ENCODE measurements at places on chromosomes 4 and X.

GRCh38 chr4:67393699-67394281 lies 151.5 kb downstream of the CENPC start:
- DNase-seq, result no peak

DNA sequence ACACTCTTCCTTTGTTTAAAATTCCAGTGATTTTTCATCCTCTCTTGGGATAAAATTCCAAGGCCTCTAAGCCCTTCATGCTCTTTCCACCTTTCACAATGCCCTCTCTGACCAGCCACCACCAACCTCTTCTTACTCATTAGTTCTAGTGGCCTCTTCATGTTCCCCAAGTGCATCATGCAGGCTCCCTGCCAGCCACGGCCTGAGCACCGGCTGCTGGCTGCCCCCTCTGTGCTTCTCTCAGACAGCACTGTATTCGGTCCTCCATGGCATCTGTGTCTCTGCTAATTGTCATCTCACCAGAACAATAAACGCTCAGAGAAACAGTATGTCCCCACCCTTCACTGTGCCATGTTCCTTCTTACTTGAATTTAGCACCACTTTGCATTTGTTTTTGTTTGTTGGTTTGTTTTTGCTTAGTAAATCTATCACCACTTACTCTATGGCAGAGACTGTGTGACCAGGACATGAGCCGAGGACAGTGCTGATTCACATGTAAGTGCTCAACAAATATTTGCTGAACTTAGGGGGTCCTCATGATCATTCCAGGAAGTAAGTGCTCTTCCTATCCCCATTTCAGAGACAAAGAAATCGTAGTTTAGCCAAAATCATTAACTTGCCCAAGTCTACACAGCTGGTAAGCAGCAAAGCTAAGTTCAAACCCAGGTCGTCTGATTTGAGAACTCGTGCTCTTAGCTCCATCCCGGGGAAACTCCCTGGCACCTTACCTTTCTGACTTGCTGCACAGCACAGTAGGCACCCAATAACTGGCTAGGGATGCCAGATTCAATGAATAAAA lies 77.1 kb upstream of the UCP1 start:
- DNase-seq, result no peak

DNA sequence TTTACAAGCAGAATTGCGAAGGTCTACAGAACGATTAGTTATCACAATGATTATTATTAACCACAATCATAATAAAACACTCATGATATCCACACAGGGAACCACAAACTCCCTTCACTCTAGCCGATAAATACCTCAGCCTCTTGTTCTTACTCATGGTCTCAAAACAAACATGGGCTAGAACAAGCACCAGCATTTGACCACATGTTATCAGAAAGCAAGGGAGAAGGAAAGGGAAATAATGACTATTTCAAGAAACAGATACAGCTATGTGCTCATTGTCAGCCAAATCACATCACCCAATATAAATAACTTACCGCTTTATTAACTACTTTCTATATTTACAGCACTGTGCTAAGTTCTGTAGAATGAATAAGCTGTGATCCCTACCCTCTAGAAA lies 663.2 kb upstream of the HTR2C start:
- no peak for DNase-seq

GRCh38 chr4:24260133-24260715 lies 324.1 kb downstream of the DHX15 start:
- no peak for DNase-seq

DNA sequence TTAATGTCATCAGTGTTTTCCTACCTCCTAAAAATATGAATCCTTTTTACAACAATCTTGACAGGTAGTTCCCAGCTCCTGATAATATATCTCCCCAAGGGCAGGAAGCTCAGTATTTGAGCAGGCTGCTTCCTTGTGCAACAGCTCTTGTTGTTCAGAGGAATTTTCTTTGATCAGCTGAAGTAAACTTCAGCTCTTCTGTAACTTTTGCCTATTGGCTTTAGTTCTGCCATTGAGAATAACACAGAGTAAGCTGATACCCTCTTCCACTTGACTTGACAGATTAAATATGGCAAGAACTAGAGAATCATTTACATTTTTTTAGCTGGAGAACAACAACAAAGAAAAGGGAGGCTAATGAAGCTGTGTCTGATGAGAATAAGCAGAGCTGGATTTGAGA lies 75.2 kb downstream of the LUZP4 start:
- DNase-seq, result no peak

DNA sequence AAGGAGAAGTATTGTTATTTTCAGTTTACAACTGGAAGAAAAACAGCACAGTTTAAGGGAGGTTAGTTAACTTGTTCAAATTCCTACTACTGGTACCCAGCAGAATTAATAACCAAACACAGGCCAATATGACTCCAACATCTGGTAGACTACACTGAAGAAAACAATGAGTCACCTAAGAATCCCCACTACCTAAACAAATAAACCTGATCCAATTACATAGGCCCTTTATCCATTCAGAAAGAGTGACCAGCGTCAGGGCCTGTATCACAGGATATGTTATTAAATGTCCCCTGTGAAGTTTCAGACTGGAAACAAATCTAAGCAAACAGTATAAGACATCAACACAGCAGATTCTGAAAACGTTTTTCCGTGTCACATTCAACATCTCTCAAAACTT lies 492.5 kb upstream of the INTU start:
- DNase-seq, result no peak

DNA sequence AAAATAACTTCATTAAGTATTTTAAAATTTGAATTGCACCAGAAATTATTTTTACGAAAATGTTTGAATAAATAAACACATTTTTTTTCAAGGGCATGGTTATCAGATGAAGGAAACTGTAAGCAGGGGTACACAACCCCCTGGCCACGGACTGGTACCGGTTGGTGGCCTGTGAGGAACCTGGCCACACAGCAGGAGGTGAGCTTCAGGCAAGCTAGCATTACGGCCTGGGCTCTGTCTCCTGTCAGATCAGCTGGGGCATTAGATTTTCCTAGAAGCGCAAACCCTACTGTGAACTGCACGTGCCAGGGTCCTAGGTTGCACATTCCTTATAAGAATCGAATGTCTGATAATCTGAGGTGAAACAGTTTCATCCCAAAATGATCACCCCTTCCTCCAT lies 1499.7 kb upstream of the AGA start:
- no peak for DNase-seq

DNA sequence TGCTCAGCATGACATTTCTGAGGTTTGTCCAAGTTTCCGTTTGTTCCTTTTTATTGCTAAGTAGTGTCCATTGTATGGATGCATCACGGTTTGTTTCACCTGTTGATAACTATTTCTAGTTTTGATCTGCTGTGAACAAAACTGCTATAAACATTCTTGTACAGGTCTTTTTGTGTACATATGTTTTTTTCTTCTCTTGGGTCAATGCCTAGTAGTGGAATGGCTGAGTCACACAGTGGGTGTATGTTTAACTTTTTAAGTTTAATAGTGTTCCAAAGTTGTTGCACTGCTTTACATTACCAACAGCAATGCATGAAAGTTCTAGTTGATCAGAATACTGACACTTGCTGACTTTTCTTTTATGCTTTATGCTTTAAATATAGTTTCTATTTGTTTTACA lies 76.7 kb downstream of the MAOB start:
- no peak for DNase-seq

GRCh38 chr4:8522160-8523120 lies 57.8 kb upstream of the GPR78 start:
- no peak for DNase-seq

GRCh38 chrX:51813886-51814460 lies 70.7 kb downstream of the GSPT2 start:
- DNase-seq, result no peak

GRCh38 chrX:103831803-103832544 lies at the start of gene RAB9B:
TSS of gene RAB9B (minus strand) at chrX:103832257. CDS start at chrX:103825784, 6,473 bp downstream.
- DNase-seq, result peak; percentile 3

- no peak for DNase-seq
Observed at GRCh38 chrX:63330681-63331080, 20.5 kb downstream of the SPIN4 start.

GRCh38 chrX:68847172-68847571 lies 18.4 kb downstream of the EFNB1 start:
- DNase-seq, result no peak

DNA sequence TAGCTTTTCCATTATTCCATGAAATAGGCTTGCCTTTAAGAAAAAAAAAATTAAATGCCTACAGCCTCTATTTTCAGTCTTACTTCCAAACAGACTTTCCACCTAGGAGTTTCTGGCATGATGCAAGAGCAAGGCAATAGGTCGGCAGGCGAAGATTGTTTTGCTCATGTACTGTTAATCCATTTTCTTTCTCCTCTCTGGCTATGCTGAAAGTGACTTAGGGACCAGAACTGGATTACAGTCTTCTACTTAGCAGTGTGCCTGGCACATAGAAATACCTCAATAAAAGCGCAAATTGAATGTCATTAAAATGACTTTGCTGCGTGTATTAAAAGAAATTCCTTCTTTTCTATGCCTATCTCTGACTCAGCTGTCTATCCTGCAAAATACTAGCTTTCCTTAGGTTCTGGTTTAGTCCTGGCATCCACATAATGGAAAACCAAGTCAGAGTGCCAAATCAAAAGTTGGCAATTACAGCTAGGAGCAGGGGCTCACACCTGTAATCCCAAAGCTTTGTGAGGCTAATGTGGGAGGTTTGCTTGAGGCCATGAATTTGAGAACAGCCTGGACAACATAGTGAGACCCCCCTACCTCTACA lies 51.9 kb downstream of the CC2D2A start:
- DNase-seq, result no peak

DNA sequence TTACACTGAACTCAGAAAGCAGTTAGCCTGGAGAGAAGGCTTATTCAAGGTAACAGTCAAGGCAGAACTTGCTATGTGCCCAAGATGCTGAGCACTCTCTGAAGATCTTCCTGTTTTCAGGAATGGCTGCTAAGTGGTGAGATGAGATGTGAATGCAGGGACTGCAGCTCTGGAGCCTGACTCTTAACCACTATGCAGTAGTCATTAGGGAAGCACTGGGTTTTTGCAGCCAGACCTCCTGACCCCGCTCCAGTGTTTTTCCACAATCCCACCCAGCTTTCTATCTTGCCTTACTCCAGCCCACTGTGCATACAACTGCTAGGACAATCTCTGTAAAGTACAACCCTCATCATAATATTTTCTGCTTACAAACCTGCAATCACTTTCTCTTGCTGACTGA lies 95.2 kb upstream of the LNX1 start:
- DNase-seq, result no peak

DNA sequence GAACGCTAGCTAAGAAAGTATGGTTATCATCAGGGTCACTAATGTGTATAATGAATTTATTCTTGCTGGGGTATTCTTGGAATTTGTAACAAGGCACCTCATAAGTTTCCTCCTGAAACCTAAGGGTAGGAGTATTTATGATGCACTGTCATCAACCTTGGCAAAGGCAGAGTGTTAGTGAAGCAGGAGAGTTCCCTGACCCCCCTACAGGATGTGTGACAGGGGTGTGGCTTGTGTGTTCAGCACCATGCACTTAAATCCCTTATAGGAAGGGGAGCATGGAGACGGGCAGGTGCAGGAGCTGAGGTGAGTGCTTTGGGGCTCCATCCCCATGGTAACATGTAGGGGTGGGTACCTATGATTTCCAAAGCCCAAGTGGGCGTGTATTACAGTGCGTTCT lies 237.7 kb downstream of the GALNTL6 start:
- no peak for DNase-seq

DNA sequence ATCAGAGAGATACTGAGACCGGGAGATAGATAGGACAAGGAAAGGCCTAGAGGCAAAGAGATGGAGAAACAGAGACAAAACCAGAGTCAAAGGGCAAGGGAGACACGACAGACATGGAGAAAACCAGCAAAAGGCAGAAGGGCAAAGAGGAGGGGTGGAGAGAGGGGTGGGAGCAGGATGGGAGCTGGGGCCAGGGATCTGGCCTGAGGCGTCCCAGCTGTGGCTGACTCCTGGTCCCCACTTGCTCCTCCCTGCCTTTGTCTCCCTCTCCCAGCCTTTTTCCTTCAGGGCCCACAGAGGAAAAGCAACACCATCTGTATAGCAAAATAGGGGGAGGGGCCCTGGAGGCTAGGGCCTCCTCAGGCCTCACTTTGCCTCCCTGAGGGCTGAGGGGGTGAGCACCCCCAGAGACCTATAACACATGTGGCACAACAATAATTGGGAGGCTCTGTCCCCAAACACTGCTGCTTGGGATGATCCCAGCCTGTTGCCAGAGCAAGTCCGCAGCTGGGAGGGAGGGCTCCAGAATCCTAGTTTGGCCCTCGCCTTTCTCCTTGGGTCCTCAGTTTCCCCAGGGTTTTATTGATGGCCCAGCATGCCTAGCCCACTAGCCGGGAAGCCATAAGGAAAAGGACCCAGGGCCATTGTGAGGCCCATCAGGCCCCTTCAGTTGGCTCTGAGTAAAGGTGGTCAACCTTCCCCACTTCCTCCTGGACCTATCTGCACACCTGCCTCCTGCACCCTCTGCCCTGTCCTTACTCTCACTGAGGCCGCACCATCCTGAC lies 96.8 kb downstream of the PJA1 start:
- no peak for DNase-seq

GRCh38 chr4:176153124-176153523 lies 42.3 kb downstream of the SPATA4 start:
- DNase-seq, result no peak

DNA sequence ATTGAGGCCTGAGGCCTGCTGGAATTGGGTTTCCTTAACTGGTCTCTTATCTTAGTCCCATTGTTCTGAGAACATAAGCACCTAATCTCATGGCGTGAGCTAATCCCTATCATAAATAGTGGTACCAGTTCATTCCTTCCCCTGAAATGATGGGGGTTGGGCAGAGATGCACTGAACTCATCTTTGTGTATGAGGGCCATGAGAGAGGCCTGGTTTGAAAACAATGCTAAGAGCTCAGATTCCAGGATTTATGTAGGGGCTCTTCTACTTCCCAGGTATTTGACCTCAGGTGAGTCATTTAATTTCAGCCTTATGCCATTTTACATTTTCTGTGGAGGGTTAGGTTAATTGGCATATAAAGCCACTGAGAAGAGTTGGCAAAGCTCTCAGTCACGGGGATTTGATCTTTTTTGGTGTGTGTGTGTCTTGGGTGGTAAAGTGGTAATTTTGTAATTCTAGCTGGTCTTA lies 4.4 kb downstream of the RBM3 start:
- no peak for DNase-seq

DNA sequence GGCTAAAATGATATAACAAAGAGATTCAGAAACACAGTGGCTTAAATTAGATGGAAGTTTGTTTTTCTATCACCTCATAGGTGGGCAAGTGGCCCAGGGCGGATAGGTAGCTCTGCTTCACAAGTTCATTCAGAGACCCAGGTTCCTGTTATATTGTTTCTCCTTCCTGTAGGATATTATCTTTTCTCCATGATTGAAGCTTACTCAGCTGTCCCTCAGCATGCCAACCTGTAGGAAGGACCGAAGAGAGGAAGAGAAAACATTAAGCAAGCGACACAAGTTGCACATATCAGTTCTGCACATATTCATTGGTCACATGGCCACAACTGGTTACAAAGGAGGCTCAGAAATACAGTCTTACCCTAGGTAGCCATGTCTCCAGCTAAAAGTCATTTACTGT lies 6.9 kb downstream of the KLHL5 start:
- no peak for DNase-seq

GRCh38 chr4:876780-877179 lies 50.9 kb upstream of the CPLX1 start:
- no peak for DNase-seq

- no peak for DNase-seq
Observed at GRCh38 chr4:70746179-70746839, 24.5 kb downstream of the RUFY3 start.

- no peak for DNase-seq
Observed at GRCh38 chrX:16368696-16369095, 201.4 kb downstream of the MAGEB17 start.

- DNase-seq, result no peak
Observed at GRCh38 chrX:8067754-8068462, 103.2 kb downstream of the VCX2 start.

Data from activated CD4-positive, alpha-beta T cell treated with anti-CD3 and anti-CD28 coated beads, Interleukin-2, amount 50 U/mL, for 1 hour (primary cell).